ENCODE measurements at places on chromosomes 4 and X. TPM values are rescaled to one million over a fixed set of nuclear protein-coding genes. Genes with fewer than 3 reads are reported as not detected.

GRCh38 chrX:102840871-102841705, 96.0 kb upstream of the RAB40AL start:
- DNase-seq, result no peak

The EXOC1 gene
- 56.0 TPM for total RNA-seq

DNA sequence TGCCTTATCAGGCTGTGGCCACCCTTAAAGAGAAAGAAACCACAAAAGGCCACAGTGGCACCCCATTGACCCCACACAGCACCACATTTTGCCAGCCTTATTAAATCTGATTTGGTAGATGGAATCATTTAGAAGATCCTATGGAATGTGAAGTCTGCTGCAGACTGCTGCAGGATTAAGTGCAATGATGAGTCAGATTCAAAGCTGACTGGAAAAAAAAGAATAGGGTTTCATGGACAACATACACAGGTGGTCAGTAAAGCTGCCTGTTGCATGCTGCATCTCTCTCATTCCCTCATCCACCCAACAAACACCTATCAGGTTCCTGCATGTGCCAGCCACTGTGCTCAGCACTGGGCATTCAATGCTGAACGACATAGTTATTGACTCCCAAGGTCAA, 56.6 kb downstream of the CHST7 start:
- no peak for DNase-seq

DNA sequence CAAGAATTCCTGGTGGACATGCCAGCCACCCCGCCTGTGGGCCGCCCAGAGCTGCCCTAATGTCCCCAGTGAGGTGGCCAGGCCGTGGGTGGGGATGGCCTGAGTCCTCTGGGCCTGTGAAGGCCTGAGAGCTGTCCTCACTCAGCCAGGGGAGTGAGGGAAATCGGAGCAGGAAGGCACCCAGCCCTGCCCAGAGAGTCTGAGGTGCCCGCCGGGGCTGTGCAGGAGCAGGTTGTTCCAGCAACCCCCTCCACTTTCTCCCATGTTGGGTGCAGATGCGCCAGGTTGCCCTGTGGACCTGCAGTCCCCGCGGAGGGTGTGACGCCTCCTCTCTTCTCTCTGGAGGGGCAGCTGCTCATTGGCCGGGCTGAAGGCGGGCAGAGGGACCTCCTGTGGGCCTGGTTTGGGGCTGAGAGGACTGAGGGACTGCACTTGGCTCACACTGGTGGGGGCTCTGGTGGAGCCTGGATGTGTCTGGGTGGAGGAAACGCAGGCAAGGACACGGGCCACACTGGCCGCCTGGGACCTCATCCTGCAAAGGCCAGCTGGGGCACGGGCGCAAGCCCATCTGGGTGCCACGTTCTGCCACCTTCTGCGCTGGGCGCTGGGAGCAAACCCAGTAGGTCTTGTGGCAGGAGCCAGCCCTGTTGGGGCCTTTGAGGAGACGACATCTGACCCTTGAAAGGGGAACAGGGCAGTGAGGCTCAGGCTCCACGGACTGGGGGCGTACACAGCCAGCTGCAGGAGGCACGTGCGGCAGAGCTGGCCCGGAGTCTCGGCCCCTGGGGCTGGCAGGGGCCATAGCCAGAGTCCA, 14.0 kb downstream of the DOK7 start:
- DNase-seq, result peak; percentile 80

DNA sequence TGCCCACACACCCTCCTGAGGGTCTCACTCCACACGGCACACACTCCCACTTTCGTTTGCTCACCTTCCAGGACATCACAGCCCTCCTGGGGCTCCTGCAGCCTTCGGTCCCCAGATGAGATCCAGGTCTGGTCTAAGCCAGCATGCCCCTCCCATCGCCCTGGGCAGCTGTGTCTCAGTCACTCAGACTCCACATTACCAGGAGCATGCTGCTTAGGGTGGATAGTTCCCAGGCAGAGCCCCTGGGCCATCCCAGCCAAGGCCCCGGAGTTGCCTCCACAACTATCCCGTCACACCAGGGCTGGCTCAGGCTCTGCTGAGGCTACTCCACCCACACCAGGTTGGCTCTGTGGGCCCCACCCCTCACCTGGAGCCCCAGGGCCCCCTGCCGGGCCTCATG, 50.4 kb upstream of the PSAPL1 start:
- no peak for DNase-seq

The PCDH10 gene
- 5.1 TPM for total RNA-seq

DNA sequence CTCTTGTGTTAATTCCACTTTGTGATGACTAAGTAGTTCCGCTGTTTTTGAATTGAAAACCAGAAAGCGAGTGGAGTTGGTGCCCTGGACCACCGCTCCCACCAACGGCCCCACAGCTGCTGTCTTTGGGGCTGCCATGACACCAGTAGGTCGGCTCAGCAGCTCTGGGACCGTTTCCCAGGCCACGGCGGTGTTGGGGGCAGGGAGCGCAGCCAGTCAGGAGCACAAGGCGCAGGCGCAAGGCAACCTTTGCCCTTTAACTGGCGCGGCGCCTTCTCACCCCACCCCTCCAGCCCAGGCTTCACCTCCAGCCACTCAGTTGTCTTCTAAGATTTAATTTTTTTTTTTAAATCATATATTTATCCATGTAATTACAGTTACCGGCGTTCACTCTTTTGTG, at the start of gene GK2:
GK2 (minus strand) TSS at position 166 of the 400 bp plus-strand sequence; CDS start at position 138, 28 bp downstream.
- DNase-seq, result no peak

The CSN1S1 gene
- not detected for total RNA-seq

- DNase-seq, result no peak
Observed at GRCh38 chr4:53007024-53007423, 144.9 kb downstream of the RASL11B start.

The SSX2B gene
- not detected for total RNA-seq

GRCh38 chrX:21963269-21963668, 22.8 kb downstream of the SMS start:
- no peak for DNase-seq

- no peak for DNase-seq
Observed at GRCh38 chr4:25969374-25970155, 55.5 kb downstream of the SMIM20 start.

The MYOZ2 gene
- 0.29 TPM for total RNA-seq

GRCh38 chr4:123418351-123418931, 21.8 kb downstream of the SPRY1 start:
- DNase-seq, result peak; percentile 94

- DNase-seq, result no peak
Observed at GRCh38 chrX:101257448-101258258, 33.5 kb downstream of the TAF7L start.

The TSPAN5 gene
- total RNA-seq, result 41.8 TPM

The AFF2 gene
- 10.0 TPM for total RNA-seq

The RPA4 gene
- total RNA-seq, result 1.1 TPM

The NRK gene
- under 0.01 TPM for total RNA-seq

GRCh38 chr4:185119927-185120630, 23.0 kb upstream of the SLC25A4 start:
- DNase-seq, result no peak

The RASL11B gene
- total RNA-seq, result under 0.01 TPM

GRCh38 chr4:28523681-28524190, 1663.1 kb downstream of the STIM2 start:
- no peak for DNase-seq

DNA sequence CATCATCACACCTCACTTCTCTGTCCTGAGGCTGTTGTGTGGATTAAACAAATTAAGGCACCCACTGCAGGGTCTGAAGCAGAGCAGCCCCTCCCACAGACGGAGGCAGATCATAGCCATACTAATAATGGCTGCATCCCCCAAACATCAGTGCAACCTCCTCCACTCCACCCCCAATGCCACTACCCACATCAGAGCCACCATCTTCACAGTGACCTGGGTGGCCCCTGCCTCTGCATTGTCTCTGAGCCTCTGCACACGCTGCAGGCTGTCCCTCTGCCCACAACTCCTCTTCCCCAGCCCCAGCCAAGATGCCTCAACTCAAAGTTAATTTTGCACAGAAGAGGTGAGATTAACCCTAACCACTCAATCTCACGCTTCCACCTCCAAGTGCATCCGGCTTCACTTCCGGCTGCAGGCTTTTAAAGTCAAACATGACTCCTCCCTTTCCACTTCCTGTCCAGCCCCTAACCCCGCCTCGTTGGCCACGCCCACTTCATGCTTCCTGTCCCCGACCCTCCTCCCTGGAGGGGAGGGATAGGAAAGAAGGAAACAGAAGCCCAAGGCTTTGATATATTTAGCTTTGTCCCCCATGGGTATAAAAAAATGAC, 22.7 kb downstream of the JAKMIP1 start:
- DNase-seq, result no peak

GRCh38 chr4:71559957-71560571, 221.2 kb downstream of the SLC4A4 start:
- no peak for DNase-seq

GRCh38 chr4:163587867-163588266, 93.4 kb downstream of the TMA16 start:
- DNase-seq, result no peak

The TRPC3 gene
- 0.29 TPM for total RNA-seq

DNA sequence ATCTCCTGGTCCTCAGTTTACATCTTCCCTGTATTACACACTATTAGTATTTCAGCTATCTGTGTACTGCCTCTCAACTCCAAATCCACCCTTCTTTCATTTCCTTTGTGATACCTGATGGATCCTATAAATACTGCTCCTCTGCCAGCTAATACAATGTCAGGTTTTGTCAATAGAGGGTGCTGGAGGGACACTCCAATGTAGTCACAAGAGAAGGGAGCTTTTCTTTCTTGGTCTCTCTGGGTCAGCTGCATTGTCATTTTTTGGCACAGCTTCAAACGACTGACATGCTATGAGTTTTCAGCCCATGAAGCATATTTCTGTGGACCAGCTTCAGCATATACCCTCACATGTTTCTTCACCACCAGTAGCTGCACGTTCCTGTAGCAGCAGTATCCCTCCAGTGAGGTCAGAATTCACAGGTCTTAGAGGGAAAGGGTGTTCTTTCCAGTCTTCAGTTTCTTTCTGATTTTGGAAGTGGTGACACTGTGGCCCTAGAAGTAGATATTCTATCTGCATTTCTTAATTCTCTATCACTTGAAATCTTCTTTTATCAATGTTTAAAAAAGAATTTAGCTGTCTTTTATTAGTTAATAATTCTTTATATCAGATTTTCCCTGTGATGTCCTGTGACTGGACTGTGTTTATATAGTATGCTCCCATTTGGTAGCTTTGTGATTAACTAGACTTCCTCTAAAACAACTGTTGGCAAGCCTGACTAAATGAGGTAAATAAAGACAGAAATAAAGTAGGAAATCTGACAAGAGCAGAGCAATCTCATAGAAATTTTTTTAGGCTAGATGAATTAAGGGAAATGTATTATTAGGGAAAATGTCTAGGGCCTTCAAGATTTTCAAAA, 60.6 kb downstream of the GABRA2 start:
- no peak for DNase-seq

GRCh38 chr4:181671672-181672071, 571.5 kb upstream of the TENM3 start:
- no peak for DNase-seq

GRCh38 chr4:111689214-111689613, 456.0 kb upstream of the FAM241A start:
- no peak for DNase-seq

- DNase-seq, result peak; percentile 17
Observed at GRCh38 chr4:168139336-168139735, 47.0 kb downstream of the ANXA10 start.

GRCh38 chrX:153371256-153371655, 29.9 kb downstream of the PNMA6E start:
- no peak for DNase-seq

The C4orf50 gene
- not detected for total RNA-seq

The CXorf65 gene
- total RNA-seq, result not detected

The MTTP gene
- not detected for total RNA-seq

The TCP11X2 gene
- not detected for total RNA-seq

DNA sequence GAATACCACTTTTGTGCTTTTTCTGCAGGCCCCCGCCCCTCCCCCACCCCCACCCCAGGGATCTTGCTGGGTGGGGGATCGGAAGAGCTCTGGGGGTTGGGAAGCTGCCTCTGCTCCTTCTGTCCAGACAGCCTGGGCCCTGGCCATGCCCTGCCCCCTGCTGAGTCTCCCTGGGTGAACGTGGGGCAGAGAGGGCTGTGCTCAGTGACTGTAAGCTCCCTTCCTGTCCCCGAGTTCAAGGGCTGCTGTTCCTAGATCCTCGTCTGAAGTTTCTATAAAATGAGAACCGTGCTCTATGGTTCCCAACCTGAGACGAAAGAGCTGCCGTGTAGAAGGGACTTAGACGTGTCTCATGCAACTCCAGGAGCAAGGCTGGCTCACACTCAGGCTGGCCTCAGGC, 105.0 kb downstream of the SORCS2 start:
- DNase-seq, result peak; percentile 55

The CNGA1 gene
- total RNA-seq, result not detected

DNA sequence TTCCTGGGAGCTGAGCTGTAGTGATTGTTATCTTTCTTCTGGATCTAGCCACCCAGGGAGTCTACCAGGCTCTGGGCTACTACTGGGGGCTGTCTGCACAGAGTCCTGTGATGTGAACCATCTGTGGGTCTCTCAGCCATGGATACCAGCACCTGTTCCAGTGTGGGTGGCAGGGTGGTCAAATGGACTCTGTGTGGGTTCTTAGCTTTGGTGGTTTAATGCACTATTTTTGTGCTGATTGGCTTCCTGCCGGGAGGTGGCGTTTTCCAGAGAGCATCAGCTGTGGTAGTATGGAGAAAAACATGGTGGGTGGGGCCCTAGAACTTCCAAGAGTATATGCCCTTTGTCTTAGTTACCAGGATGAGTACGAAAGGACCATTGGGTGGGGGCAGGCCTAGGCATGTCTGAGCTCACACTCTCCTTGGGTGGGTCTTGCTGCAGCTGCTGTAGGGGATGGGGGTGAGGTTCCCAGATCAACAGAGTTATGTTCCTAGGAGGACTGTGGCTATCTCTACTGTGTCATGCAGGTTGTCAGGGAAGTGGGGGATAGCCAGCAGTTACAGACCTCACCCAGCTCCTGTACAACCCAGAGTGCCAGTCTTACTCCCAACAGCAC, 264.8 kb upstream of the LDB2 start:
- no peak for DNase-seq

- no peak for DNase-seq
Observed at GRCh38 chr4:56445699-56446098, 9.6 kb downstream of the PAICS start.

DNA sequence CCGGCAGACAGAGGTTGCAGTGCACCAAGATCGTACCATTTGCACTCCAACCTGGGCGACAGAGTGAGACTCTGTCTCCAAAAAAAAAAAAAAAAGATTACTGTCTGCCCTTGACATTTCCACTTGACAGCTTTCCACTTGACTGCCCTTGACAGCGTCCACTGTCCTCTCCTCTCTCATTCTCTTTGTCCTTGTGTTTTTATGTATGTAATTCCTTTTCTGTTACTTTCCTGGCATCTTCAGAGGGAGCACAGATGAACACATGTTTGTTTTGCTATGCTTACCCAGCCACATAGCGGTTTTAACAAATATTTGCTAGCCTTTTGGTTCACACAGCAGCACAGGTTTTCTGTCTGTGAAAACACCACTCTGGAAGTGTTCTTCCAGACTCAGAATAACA, 26.2 kb downstream of the SYAP1 start:
- no peak for DNase-seq

DNA sequence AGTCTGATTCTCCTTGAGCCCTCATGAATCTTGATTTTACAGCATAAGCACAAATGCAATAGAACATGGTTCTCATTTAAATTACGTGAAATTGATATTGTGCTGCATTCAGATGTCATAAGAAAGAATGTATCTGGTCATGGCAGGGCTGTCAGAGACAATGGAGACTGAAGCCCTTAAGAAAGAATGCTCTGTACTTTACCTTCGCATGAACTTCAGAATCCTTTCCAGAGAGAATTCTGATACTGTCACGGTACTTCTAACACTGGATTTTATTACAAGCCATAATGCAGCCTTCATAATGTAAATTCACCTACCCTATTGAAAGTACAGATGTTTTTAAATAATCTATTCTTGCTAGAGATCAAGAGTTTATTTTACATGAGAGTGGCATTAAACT, 677.9 kb upstream of the ADGRL3 start:
- DNase-seq, result no peak

Measured in osteoblast (primary cell).